NCI-H1105 treated with DMSO at 0.1 percent for 48 hours (cell line): ENCODE measurements at places on chromosomes 13 and 19.

DNA sequence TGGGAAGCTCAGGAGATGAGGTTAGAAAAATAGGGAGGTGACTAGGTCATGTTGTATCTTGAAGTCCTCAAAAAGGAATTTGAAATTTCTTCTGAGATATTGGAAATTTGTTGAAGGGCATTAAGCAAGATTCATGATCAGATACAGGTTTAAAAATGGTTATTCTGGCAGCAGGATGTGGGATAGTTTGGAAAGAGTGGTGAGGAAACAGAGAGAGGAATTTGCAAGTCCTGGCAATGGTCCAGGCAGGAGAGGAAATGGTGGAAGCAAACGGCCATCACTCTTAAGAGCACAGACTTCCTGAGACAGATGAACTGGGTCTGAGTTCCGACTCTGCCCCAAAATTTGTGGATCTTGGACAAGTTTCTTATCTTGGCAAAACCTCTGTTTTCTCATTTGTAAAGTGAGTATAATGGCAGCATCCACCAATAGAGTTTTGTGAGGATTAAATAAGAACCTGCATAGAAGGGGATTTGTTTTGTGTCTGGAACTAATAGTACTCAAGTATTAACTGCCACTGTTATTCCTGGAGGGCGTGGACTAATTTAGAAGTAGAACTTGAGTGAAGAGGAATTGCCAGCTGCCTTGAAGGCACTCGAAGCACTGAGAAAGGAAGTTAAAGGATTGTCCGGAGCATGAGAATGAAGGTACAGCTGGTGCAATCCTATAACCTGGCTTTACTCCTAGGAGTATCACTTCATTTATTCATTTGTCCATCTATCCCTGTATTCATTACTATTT lies 99.6 kb downstream of the CCNA1 start:
- no peak for DNase-seq

DNA sequence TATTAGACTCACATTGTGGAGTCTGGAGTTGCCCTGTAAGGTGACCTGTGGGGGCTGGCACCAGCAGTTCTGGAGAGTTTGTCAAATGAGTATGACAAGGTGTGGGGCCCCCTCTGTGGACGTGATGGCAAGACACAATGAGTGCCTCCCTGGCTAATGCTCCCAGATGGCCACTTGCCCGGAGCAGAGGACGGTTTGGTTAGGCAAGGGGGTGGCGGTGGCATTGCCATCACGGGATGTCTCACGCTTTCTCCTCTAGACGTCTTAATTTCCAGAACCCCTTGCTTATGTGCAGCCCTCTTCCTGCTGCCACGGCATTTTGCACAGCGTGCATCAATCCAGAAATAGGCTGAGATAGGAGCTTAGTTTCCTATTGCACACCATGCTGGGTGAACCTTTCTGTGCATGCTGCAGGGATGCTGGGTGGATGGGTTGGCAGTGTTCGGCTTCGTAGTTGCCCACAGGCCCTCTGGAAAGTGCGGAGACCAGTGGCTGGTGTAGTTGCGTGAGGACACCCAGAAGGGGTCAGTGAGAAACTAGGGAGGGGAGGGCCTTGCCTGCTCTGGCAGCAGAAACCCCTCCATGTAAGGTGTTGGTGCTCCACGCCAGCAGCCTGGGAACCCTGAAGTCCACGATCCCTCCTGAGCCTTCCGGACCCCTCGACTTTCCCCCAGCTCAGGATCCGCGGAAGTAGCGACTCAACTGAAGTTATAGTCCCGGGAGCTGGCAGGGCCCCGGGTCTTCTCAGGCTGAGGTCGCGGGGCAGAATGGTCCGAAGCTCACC lies 18.1 kb upstream of the LRP3 start:
- no peak for DNase-seq

GRCh38 chr19:46478356-46478986 lies 7.1 kb upstream of the PNMA8A start:
- peak; percentile 74 for DNase-seq

GRCh38 chr19:21127898-21128297 lies 13.9 kb upstream of the ZNF431 start:
- no peak for DNase-seq

- DNase-seq = no peak
These were observed 4.4 kb downstream of the DACT3 start for GRCh38 chr19:46656541-46656940.
